Lung (tissue), 17 donors: ENCODE measurements at places on chromosomes 16 and 17.

GRCh38 chr16:84650062-84650991 lies 2.0 kb downstream of the KLHL36 start:
- no peak for DNase-seq

DNA sequence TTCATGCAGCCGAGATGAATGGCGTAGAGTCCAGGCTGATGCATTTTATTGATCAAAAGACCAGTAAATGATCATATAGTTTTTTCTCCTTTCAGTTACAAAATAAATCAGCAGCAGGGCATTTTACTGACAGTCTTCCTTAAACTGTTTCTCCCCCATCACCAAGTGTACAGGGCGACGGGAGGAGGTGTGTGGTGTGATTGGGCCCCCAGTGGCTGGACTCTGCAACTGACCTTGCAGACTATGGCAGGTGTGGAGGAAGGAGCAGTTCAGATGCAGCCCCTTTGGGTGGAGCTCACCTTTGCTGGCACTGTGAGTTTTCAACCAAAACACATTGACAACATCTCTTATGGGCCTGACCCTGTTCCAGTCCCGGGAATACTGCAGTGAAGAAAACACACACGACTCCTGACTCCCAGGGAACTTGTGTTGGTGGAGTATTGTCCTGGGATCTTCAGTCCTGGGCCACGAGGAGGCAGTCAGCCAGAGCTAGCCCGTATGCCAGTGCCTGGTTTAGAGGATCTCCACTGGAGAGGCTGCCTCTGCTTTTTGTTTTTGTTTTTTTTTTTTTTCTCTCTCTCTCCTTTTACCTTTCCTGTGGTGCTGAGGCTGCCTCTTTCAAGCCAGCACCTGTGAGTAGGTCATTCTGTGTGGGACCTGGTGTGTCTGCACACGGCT lies 29.8 kb downstream of the KIAA0513 start:
- no peak for DNase-seq

GRCh38 chr17:3531266-3532101 lies 26.1 kb downstream of the TRPV3 start:
- DNase-seq: peak; percentile 20

DNA sequence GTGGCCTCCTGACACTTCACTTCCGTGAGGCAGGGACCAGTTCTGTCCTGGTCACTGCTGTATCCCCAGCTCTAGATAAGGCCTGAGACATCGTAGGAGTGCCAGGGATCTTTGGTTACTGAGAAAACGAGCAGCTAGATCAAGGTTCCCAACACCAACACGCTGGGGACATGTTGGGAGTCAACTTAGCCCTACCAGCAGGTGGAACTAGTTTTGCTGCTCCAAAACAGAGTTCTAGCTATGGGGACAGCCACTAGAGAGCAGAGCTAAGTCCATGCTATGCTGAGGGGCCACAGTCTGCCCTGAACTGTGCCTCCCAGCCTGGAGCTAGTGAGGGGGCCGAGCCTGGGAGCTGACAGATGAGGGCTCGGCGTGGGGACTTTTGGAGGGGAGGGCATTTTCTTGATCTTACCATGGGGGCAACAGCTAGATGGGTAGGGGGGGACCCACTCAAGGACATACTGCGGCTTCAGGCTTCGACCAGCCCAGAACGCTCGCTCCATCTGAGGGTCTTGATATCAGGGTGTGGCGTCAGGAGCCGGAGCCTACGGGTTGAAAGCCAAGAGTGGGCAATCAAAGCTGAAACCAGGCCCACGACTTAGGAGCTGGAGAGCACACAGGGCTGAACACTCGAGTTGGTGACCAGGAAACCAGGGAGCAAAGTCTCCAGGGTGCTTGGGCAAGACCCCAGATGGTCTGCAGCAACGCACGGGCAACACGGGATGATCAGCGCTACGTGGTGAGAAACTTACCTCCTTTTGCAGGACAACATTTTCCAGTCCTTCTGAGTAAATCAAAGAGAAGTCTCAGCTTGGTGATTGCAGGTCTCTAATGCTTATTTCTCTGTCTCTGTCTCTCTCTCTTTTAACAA lies 13.4 kb downstream of the SNX20 start:
- DNase-seq: no peak

DNA sequence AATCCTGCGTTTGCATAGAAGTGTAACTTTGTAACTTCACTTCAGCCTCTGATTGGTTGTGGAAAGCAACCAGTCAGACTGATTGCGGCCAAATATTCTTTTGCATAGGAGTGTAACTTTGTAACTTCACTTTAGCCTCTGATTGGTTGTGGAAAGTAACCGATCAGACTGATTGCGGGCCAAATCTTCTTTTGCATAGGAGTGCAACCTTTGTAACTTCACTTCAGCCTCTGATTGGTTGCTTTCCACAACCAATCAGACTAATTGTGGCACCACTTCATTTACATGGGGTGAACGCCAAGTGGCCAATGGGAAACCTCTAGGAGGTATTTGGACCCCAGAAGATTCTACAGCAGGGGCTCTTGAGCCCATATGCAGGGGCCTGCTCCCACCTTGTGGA lies 1.8 kb upstream of the TMEM98 start:
- DNase-seq: no peak

- no peak for DNase-seq
These were observed 77.6 kb upstream of the HLF start for GRCh38 chr17:55186937-55187770.

DNA sequence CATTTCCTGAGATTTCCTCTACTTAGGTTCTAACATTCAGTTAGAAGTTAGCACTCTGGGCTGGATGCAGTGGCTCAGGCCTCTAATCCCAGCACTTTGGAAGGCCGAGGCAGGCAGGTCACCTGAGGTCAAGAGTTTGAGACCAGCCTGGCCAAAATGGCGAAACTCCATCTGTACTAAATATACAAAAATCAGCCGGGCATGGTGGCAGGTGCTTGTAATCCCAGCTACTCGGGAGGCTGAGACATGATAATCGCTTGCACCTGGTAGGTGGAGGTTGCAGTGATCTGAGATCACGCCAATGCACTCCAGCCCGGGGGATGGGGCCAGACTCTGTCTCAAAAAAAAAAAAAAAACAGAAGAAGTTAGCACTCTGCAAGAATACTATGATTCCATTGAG lies 1430.9 kb downstream of the CDH11 start:
- DNase-seq: no peak

- DNase-seq: no peak
These were observed 32.3 kb downstream of the SNTB2 start for GRCh38 chr16:69219279-69219678.

- no peak for DNase-seq
These were observed 215.9 kb upstream of the TNRC6C start for GRCh38 chr17:77742579-77742978.

DNA sequence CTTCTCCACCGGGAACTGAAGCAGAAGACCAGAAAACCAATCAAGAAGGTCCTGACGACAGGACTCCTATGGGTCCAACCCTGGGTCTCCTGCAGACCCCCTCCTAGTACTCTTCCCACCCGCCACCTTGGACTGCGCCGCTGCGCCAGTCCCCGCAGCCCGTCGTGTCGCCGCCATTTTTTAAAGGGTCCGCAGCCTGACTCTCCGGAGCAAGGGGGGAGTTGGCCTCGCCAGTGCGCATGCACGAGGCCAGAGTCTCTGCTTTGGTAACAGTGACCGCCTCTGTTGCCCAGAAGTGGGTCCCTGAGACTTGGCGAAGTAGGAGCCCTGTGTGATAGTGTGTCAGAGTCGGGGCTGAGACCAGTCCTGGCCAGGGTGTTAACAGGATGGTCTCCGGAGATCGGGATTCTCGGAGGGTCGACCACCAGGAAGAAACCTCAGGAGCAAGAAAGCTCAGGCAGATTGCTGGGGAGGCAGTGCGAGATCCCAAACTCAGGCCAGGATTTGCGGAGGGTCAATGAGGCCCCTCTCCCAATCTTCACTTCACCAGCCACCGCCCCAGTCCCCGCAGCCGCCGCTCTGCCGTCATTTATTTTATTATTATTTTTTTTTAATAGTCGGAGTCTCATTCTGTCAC lies 612.5 kb downstream of the KCNJ18 start:
- no peak for DNase-seq

- DNase-seq: no peak
These were observed 47.5 kb downstream of the ADCY7 start for GRCh38 chr16:50313596-50314478.

DNA sequence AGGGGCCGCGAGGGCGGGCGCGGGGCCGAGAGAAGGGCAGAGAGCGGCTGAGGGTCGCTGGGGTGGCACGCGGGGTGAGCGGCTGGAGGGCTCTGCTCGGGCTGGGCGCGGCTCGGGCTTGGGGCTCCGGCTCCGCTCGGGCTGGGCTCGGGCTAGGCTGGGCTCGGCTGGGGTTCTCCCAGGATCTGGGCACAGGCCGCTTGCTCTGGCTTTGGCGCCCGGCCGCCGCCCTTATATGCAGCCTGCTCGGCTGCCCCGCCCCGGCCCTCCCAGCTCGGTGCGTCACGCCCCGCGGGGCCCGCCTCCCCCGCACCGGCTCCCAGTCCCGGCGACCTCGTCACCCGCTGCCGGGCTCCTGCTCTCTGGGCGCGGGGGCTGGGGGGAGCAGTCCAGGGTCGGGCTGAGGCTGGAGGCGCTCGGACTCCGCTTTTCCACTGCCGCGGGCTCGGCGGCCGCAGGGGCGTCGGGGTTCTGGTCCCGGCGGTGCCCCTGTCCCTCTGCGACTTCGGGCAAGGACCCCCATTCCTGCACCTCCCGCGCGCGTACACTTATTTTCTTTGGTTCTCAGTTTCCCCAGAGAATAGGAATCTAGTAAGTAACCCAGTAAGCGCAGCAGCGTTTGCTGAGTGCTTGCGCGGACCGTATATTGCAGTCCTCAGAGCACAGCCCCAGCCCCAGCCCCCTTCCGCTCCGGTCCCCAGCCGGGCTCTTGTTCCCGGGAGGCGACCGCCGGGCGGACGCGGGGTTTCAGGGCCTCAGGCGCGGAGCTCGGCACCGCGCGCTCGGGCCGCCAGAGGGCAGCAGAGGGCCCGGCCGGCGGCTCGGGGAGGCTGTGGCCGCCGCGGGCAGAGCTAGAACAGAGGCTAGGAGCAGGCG lies at the start of gene RASD1:
Gene RASD1, minus strand, starts transcription at position 207 of the 876 bp plus-strand sequence. CDS start 214 bp downstream, outside the sequence.
- peak; percentile 90 for DNase-seq

DNA sequence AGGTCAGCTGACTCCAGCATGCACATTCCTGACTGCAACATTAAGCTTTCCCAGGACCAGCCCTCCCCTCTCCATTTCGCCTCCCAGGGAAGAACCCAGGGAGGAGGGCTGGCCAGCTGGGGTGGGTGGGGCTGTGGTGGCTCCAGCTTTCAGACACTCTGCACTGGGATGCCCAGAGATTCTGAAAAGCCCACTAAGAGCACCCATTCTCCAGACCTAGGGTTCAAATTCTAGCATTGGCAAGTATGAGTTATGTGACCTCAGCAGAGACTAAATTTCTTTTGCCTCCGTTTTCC lies 7.8 kb downstream of the DLX3 start:
- peak; percentile 5 for DNase-seq

- DNase-seq: no peak
These were observed 216.1 kb downstream of the SLC39A11 start for GRCh38 chr17:72876413-72876812.

GRCh38 chr17:34365340-34365739 lies 2.3 kb upstream of the CCL1 start:
- DNase-seq: no peak

DNA sequence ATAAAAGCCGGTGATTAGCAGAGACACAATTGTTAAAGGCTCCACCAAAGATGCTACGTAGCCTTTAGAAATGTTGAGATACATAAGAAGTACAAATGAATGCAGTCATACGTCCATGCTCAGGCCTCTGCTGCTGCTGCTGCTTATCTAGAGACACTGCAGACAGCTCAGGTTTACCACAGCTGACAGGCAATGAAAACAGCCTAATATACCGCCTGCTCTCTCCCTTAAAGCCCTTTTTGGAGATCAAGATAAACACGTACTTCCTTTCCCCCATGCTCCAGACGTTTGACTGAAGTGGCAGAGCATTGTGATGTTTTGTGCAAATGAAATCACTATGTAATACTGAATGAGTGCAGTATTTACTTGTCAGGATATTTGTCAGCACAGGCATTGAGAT lies 185.3 kb downstream of the AATF start:
- peak; percentile 5 for DNase-seq

- DNase-seq: no peak
These were observed 34.0 kb downstream of the UBE2G1 start for GRCh38 chr17:4332296-4332970.

- DNase-seq: no peak
These were observed 18.7 kb downstream of the TNS4 start for GRCh38 chr17:40482722-40483121.

- no peak for DNase-seq
These were observed 13.8 kb upstream of the AATK start for GRCh38 chr17:81179861-81180260.

DNA sequence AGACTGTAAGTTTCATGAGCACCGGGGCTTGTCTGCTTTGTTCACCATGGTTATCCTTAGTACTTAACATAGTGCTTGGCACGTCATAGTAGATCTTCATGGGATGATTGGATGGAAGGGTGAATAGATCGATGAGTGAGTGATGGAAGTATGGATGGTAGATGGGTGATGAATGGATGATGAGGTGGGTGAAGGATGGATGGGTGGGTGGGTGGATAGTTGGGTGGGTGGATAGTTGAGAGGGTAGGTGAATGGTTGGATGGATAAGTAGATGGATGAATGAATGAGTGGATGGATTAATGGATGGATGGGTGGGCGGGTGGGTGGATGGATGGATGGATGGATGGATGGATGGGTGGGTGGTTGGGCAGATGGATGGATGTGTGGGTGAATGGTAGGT lies 133.2 kb upstream of the PLCG2 start:
- no peak for DNase-seq

GRCh38 chr17:35733366-35733765 lies 1.9 kb downstream of the RASL10B start:
- DNase-seq: no peak

- no peak for DNase-seq
These were observed 6.9 kb upstream of the GSE1 start for GRCh38 chr16:85605912-85606841.

DNA sequence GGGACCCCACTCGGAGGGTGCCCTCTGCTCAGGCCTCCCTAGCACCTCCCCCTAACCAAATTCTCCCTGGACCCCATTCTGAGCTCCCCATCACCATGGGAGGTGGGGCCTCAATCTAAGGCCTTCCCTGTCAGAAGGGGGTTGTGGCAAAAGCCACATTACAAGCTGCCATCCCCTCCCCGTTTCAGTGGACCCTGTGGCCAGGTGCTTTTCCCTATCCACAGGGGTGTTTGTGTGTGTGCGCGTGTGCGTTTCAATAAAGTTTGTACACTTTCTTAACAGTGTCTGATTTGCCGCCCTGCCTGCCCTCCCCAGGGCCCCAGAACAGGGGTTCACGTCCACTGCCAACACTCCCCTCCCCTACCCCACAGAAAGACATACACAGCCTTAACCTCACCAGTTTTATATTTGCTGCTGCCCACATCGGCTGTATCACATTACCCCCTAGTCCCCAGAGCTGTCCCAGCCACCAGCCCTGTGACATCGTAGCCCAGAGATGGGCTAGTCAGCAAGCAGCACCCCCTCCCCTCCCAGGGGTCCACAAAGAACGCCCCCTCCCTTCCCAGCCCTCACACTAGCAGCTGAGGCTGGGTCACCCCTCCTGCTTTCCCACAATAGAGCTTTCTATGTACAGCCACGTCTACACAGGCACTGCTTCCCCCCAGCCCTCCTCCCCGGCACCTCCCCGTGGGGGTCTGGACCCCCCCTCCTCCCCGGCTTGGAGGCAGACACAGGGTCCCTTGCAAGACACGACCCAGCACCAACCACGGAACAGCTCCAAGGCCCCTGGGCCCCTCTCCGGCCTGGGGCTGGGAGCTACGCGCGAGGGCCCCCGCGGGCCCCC lies 7.9 kb downstream of the GRN start:
- no peak for DNase-seq
